CD8-positive, alpha-beta memory T cell (primary cell): ENCODE measurements at places on chromosomes 2 and 18. TPM values are rescaled to one million over a fixed set of nuclear protein-coding genes. Genes with fewer than 3 reads are reported as not detected.

DNA sequence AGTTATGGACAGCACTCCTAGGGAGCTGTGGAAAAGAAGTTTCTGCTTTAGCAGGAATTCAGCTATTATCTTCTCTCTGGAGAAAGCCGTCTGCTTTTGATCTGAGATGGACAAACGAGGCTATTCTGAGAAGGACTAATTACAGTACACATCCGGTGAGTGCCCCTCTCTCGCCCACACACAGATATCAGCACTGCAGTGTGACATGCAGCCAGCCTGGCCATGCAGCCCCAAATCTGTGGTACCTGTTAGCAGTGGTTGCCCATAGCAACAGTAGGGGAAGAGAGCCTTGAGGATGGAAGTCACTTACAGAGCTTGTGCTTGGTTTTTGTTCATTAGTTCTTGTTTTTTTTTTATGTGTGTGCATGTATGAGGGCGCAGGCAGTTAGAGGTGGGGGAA, 73.9 kb upstream of the TRIB2 start:
- DNase-seq: no peak

- DNase-seq: peak; percentile 52
These were observed 569 bp downstream of the PDK1 start for GRCh38 chr2:172556284-172557033.

DNA sequence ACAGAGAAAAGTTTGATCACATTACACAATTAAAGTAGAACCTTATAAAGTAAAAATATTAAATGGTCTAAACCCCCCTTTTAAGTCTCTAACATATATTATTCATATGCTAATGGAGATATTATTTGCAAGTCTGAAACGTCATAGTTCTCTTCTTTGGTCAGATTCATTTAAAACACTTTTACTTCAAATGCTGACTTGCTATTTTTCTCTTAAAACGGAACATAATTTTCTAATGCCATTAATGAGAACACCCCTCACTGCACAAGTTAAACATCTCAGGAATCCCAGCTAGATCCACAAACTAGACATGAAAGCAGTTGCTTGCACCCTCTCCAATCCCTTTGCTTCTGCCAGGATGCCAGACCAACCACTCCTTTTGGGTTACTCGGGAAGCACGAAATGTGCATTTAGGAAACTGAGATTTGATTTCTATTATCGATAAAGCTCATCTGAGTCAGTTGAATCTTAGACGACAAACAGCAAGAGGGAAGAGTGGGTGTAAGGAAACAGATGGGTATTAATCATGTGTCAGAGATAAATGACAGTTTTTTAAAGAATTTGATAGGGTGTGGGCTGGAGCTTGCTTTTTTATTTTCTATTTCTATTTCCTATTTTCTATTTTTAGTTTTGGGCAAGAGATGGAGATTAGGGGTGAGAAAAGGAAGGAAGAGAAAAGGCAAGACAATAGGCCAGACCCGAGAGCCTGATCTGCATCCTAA, 1.5 kb downstream of the ADD2 start:
- no peak for DNase-seq

DNA sequence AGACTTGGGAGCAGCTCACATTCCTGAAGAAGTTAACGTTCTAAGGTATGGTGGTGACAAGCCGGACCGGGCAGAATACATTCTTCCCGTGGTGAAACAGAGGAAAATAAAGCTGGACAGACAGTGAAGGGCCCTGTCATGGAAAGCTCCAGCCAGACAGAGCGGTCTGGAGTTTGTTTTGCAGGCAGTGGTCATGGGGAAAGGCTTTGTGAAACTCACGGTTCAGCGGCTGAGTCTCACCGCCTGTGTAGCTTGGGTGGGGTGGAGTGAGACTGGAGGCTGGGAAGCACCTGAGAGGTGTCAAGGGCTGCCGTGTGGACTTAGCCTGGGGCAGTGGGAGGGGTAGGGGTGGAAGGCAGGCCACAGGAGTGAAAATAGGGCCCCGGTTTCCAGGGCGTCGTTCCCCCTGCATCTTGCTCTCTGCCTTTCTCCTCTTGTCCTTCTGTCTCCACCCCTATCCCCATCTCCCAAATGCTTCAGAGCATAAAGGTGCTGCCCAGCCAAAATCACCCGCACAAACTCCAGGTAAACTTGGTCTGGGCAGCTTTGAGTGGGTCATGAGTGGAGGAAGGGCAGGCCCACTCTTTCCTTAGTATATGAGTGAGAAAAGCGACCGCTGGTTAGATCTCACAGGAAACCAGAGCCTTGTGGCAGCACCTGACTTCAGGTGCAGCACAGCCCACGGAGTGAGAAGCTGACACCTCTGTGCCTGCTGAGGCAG, 11.4 kb upstream of the SLC20A1 start:
- peak; percentile 36 for DNase-seq

Gene GPR17
- total RNA-seq: not detected
